ENCODE measurements at places on chromosomes 7 and 10.
A peak's percentile ranks its signal among the peaks of the same experiment; 100 is the strongest.

DNA sequence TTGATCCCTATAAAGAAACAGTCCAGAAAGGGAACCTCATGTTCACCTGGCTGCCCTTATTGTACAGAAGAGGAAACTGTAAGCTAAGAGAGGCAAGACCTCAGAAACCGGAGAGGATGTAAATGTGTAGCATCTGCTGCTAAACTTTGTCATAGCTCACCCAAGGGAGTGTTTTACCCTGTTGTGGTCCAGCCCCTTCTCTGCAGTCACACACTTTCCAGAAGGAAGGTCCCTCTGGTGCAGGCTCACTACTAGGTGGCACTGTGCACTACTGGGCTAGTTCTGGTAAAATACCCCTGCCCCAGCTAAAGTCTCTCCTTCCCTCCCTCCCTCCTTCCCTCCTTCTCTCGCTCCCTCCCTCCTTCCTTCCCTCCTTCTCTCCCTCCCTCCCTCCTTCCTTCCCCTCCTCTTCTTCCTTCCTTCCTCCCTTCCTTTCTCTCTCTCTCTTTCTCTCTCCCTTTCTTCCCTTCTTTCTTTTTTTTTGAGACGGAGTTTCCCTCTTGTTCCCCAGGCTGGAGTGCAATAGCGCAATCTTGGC lies 42.5 kb upstream of the LCOR start:
- DNase-seq = no peak

GRCh38 chr7:108372618-108373017 lies 83.6 kb downstream of the NRCAM start:
- no peak for DNase-seq

- DNase-seq = no peak
Observed at GRCh38 chr7:93159490-93159889, 11.3 kb upstream of the SAMD9L start.

- no peak for DNase-seq
Observed at GRCh38 chr7:50580057-50580456, 14.9 kb upstream of the DDC start.

DNA sequence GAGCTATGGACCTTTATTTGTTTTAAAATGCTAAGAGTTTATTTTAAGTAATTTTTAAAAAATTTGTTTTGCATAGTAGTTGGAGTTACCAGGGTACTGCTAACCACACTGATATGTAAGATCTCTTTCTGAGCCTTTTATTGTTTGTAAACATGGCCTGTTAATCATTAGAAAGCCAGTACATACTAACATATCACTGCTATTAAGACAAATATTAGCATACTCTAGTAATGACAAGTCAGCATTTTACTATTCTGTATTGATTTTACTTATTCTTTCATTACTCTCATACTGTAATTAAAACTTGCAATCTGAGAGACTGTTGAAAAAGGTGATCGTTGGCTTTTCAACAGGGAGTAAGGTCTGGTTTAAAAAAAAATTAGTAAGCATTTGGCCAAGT lies 66.7 kb downstream of the PTEN start:
- no peak for DNase-seq

- DNase-seq = no peak
Observed at GRCh38 chr7:152054367-152055230, 29.1 kb downstream of the GALNT11 start.

GRCh38 chr7:28433699-28434219 lies 21.4 kb downstream of the CREB5 start:
- no peak for DNase-seq

DNA sequence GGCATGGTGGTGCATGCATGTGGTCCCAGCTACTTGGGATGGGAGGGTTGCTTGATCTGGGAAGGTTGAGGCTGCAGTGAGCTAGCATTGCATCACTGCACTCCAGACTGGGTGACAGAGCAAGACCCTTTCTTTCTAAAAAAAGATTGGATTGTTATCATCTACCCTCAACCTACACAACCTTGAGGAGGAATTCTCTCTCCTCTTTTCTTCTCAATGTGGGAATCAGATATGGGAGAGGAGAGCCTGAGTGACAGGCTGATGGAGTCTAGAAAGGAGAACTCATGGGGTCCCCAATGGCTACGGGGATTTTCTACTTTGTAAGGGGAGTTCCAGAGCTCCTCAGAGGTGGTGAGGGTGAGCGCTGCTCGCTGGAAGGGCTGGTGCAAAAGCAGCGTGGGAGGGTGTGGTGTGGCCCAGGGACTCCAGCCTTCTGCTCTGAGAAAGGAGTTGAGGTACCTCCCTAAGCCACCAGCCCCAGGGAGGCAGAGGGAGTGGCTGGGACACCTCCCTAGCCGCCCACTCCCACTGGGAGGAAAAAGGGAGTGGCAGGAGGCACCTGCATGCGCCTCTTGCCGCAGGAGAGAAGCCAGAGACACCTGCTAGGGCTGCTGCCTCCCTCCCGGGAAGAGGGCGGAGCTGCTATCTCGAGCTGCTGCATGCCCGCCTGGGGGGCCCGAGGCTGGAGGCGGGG lies 48.4 kb downstream of the GATA3 start:
- DNase-seq = peak; percentile 26

- no peak for DNase-seq
Observed at GRCh38 chr10:48745662-48746245, 61.1 kb downstream of the WDFY4 start.

GRCh38 chr10:13673156-13673555 lies 86.4 kb downstream of the PRPF18 start:
- no peak for DNase-seq

GRCh38 chr10:96222441-96222840 lies 48.9 kb downstream of the BLNK start:
- no peak for DNase-seq

GRCh38 chr7:34121366-34121765 lies 216.0 kb downstream of the BMPER start:
- DNase-seq = no peak

- no peak for DNase-seq
Observed at GRCh38 chr7:117014673-117015133, 61.4 kb downstream of the ST7 start.

DNA sequence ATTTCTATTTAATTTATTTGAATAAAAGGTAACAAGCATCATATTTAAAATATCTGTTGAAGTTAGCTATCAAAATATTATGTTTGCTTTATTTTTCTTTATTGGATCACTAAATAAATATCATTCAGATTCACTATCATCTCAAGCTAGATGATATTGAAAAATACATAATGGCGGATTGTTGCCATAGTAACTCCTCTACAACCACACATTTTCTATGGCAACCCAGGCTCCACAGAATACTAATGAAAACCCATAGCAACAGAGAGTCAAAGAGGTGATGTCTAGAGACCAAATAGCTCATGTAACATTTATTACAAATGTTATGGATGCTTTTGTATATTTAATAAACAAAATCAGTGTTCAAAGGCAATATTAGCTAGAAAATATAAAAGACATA lies 148.9 kb upstream of the CDK1 start:
- no peak for DNase-seq

DNA sequence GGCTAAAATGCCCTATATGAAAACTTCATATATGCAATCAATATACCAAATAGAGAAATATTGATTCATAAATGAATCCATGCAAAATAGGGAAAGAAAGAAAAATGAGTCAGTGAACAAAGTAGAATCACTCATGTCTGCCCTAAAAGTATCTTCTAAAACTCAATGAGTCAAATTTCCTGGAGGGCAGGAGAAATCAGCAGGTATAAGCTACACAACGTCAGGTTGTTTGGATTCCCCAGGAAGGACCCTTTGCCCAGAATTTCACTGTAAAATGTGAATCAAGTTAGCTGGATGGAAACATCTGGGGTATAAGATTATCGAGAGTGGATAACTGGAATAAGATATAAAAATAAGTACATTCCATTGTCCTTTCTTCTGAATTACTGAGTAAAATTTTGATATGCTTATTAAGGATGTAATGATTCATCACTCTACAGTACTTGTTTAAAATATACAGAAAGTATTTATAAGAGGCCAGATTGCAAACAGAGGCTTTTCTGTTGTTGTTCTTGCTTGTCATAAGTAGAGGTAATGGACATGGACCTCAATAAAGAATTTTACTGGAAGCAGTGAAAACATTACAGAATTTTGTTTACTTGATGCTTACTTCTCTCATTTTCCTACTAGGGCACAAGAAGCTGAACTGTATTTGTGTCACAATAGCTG lies 99.0 kb downstream of the AGMO start:
- DNase-seq = no peak

- no peak for DNase-seq
Observed at GRCh38 chr10:79352035-79352877, 5.0 kb downstream of the PPIF start.

GRCh38 chr10:91901784-91902677 lies 7.3 kb downstream of the FGFBP3 start:
- DNase-seq = peak; percentile 17

DNA sequence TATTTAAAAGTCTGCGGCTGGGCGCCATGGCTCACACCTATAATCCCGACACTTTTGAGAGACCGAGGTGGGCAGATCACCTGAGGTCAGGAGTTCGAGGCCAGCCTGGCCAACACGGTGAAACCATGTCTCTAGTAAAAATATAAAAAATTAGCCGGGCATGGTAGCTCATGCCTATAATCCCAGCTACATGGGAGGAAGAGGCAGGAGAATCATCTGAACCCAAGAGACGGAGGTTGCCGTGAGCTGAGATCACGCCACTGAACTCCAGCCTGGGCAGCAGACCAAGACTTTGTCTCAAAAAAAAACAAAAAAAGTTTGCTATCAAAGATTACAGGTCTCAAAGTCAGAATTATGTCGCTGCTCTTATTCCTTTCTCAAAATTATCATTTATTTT lies 55.5 kb downstream of the HIBADH start:
- no peak for DNase-seq

GRCh38 chr7:130890176-130891020 lies 156.4 kb upstream of the KLF14 start:
- no peak for DNase-seq

- no peak for DNase-seq
Observed at GRCh38 chr7:41222746-41223145, 480.1 kb downstream of the INHBA start.

GRCh38 chr7:123120286-123120685 lies 79.5 kb downstream of the SLC13A1 start:
- DNase-seq = no peak

DNA sequence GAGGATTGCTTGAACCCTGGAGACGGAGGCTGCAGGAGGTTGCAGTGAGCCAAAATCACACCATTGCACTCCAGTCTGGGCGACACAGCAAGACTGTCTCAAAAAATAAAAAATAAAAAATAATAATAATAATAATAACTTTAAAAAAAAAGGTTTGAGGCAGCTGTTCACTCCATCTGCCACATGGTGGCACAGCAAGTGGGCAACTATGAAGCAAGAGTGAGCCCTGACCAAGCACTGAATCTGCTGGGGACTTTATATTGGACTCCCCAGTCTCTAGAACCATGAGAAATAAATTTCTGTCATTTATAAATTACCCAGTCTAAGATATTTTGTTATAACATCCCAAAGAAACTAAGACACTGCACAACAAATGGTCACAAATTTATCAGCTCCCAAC lies 14.6 kb upstream of the BRI3 start:
- DNase-seq = no peak

GRCh38 chr7:2807845-2808772 lies 36.0 kb downstream of the GNA12 start:
- DNase-seq = no peak

- no peak for DNase-seq
Observed at GRCh38 chr10:81873932-81874816, 820 bp upstream of the NRG3 start.

DNA sequence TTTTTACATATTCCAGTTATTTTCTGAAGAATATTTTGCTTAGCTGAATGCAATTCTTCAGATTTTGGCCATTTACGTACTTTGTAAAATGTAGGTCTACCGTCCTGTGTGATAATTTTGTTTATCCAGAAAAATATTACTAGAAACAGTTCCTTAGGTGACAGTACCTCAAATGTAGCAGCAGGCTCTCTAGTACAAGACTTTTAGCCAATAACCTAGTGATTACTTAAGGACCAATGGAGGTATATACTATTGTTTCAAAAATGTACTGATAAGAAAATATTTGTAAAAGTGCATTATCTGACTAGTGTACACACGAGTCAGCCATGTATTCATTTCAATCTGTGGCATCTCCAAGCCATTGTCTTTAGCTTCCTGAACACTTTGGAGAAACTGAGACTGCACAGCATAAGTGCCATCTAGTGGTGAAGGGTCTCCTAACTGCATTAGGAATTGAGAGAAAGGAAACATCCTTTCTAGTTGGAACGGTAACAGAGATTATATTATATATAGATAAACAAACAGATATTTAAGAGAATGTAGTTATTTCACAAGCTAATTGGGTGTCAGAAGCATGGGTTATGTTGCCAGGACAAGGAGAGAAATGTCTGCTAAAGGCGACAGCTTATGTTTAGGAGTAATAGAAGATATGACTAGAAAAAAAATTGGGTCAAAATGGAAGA lies 23.7 kb downstream of the RTKN2 start:
- peak; percentile 42 for DNase-seq

DNA sequence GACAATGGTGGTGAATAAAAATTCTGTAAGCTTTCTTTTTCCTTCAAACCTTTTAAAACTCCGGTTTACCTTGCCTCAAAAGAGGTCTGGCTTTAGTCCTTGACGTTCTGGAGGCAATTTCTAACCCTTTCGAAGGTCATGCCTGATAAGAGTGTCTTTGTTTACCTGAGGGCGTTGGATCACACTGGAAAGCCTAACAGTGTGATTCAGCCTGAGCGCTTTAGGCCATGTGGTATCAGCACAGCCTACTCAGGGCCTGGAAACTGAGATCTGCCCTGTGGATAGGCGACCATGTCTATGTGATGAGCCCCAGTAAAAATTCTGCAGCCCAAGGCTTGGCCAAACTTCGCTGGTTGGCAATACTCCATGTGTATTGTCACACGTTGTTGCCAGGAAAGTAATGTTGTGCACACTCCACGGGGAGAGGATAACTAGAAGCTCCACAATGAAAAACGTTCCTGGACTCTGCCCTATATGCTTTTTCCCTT lies 10.7 kb downstream of the CCDC6 start:
- DNase-seq = no peak

DNA sequence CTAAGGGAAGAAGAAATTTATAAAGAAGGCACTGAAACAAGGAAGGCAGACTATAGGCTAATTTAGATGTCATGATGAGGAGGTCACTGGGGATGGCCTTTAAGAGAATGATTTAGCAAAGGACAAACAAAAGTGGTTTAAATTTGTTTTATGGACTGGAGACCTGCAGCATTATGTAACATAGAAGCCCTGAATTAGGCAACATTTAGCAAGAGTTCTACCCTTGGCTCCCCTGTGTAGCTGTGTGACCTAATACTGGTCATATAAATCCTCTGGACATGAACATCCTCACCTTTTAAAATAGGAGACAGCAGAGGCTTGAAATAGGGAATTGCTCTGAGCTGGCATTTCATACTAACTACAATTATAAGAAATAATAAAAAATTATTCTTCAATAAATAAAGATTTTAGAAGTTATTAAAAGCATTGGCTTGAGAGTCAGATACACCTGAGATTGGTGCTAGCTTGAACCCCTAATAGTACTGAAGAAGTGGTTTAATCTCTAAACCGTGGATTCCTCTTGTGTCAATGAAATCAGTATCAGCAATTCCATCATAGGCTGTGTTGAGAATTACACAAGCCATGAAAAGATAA lies 48.9 kb downstream of the RNLS start:
- no peak for DNase-seq

- DNase-seq = no peak
Observed at GRCh38 chr7:110808361-110808760, 282.6 kb upstream of the LRRN3 start.
